ENCODE measurements at places on chromosomes 7 and 10. TPM values are rescaled to one million over a fixed set of nuclear protein-coding genes. Genes with fewer than 3 reads are reported as not detected.

ZNF138 gene
- 18.2 TPM for polyA plus RNA-seq

PAX4 gene
- polyA plus RNA-seq = not detected

EIF5AL1 gene
- polyA plus RNA-seq = 0.96 TPM

BLVRA gene
- polyA plus RNA-seq = 66.9 TPM

ANKRD1 gene
- polyA plus RNA-seq = 1.1 TPM

RTKN2 gene
- 10.2 TPM for polyA plus RNA-seq

ATG9B gene
- 0.99 TPM for polyA plus RNA-seq

CALML5 gene
- not detected for polyA plus RNA-seq

SPAM1 gene
- polyA plus RNA-seq = not detected

GBX1 gene
- polyA plus RNA-seq = 0.18 TPM

BMI1 gene
- polyA plus RNA-seq = 103 TPM

MBL2 gene
- not detected for polyA plus RNA-seq

DNA sequence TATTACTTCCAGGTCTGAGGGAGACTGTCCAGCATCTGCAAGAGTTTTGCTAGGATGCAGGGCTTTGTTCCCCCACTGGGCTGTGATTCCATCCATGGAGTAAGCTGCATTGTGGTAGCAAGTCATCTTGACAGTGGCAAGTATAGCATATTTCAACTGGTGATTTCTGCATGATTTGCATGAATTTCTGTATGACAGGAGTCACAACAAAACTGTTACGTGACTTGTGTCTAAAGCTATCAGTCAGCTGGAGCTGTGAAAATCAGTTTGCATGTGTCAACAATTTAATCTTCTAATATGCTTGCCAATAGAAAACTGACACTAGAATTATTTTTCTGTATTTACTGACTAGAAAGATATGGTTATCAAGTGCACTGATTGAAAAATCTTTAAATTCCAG lies 344.3 kb downstream of the AUTS2 start:
- DNase-seq = no peak

GRCh38 chr10:127600479-127600878 lies 51.4 kb downstream of the NPS start:
- no peak for DNase-seq

DNA sequence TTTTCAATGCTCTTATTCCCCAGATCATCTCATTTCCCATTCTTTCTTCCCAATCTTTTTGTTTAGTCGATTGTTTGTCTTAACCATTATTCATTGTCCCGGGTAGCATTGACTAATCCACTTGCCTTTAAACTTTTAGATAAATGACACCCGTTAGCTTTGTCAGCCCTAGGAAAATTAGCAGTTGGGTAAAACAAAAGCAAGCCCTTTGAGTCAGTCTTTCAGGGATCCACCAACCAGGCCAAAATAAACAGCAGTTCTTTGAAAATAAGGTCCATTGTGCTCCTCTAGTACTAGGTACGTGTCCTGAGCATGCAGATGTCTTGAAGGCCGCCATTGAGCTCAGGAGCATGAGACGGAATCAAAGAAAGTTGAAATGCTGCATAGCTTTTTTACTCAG lies 369.7 kb upstream of the MYO3A start:
- DNase-seq = no peak

DNA sequence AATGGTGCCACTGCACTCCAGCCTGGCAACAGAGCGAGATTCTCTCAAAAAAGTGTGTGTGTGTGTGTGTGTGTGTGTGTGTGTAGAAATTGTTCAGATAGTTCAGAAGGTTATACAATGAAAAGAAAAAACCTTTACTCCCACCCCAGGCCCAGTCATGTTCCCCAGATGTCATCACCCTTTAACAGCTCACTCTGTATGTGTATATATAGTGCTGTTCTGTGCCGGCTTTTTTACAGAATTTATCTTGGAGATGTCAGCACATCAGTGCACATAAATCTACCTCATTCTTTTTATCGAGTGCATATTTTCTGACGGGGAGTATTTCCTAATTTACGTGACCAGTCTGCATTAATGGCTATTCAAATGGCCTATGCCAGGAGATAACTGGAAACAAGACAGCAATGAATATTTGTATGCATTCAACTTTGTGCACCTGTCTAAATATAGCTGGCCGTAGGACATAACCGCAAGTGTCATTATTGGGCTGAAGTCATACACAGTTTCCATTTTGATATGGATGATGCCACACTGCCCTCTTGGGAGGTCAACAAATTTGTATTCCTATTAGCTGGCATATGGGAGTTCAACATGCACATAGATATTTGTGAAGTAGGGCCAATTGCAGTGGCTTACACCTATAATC lies 11.7 kb downstream of the NIPSNAP2 start:
- DNase-seq = no peak

GRCh38 chr7:17681965-17682364 lies 258.3 kb downstream of the SNX13 start:
- DNase-seq = no peak

DNA sequence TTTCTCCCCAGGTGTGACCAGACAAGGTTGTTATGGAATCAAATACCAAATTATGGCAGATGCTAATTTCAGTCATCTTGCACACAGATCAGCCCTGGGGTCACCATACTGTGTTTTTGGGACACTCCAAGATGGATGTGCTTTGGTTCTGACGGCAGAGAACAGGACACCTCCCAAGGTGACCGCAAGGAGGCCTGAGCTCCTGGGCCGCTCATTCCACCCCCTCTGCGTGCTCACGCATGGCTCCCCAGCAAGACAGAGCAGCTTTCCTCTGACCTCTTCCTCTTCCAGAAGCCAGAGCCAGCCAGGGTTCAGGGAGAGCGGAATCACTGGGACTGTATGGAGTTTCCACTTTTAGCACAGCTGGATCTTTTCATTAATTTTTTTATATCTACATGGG lies 402.8 kb downstream of the DNAJB6 start:
- DNase-seq = no peak

DNA sequence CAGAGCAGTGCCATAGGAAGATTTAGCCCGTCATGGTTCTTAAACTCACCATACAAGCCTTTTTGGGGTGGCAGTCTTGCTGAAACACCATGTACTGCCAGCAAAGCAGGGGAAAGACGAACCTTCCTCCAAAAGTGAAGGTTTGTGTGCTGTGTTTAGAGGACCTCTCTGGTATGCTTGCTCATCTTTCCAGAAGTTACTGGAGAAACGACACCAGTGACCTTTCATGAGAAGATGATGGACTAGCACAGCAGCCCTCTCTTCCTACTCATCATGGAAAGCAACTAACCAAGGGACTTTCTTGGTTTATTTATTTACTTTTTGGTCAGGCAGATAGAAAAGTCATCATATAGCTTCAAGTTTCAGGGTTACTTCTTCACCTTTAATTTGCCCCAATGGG lies 247.4 kb downstream of the PTEN start:
- no peak for DNase-seq

GRCh38 chr10:46293832-46294640 lies 7.2 kb downstream of the ANTXRL start:
- DNase-seq = no peak

GRCh38 chr10:93268021-93268420 lies 194.3 kb downstream of the CYP26A1 start:
- DNase-seq = no peak

DNA sequence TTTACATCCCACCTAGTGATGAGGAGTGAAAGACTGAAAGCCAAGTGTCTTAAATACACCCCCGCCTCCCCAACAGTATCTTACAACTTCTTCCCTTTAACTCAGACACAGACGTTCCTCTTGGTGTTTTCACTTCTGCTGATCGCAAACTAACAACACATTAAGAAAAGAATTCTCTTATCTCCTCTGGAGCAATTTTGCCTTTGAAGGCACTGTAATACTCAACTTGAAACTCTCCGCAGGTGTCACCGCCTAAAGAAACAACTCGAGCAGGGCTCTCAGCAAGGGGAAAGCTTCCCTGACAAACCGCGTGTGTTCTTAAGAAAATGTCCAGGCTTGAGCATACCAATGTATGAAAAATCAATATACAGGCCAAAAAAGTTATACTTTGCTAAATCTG lies 452 bp downstream of the SEMA3C start:
- DNase-seq = peak; percentile 25

DNA sequence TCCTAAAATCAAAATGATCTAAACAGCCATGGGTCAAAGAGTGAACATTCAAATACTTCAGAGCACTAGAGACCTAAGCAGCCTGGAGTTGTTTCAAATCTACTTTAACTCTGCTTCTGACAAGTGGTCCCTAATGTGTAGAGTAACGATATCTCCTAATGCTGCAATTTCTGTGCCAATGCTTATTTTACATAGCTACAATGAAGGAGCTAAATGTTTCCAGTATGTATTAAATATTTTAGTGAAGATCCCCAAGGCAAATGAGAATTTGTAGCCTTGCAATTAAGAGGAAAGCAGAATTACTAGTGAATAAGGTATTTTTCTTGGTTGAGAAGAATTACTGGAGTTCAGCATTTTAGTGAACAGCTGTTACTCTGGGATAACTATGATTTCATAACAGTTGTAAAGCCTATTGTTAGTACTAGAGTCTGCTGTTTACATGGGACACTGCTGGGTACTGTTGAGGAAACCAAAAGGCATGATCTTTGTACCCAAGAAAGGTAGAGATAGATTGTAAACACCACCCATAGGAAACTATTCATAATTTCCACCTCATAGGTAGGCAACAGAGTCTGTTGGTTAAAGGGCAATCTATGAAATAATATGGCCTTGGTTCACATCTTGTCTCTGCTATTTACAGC lies 271.9 kb downstream of the PLXDC2 start:
- no peak for DNase-seq

DNA sequence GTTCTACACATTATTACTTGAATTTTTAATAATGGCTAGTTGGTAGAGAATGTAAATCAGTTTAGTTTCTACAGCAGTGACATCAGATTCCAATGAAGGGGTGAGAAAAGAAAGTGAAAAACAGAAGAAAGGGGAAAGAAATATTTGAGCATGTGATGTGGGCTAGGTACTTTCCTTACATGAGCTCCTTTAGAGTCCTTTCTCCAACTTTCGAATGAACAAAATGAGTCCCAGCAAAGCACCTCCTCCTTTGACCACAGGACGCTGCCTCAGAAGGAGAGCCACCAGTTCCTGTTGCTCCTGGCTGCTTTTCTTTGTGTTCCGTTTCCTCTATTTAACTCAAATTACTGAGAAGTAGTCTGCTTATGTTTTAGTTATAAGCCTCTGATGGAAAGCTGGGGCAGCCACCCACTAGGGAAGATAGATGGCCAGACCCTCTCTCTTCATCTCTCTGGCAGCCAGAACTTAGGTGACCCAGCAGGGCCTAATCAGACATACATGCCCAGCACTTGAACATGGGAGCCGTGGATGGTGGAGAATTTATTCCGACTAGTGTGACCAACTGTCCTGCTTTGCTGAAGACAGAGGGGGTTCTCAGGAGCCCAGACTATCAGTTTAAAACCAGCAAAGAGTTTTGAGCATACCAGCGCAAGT lies 82.4 kb upstream of the NME8 start:
- DNase-seq = no peak

- no peak for DNase-seq
These were observed 65.6 kb upstream of the FAM171A1 start for GRCh38 chr10:15436696-15437095.

All from right renal cortex interstitium (tissue), 3 donors.